Mononuclear cell (primary cell): ENCODE measurements at places on chromosomes 3 and 15. TPM values are rescaled to one million over a fixed set of nuclear protein-coding genes. Genes with fewer than 3 reads are reported as not detected.

Gene PLSCR2
- not detected for total RNA-seq

Gene GLDN
- total RNA-seq, result 0.10 TPM

Gene ZDHHC23
- 6.8 TPM for total RNA-seq

Gene GOLGA8G
- not detected for total RNA-seq

Gene CPA3
- total RNA-seq, result 1.2 TPM

Gene ANKRD34C
- not detected for total RNA-seq

Gene SACM1L
- total RNA-seq, result 42.7 TPM

Gene AGBL1
- under 0.01 TPM for total RNA-seq

Gene GPR15
- 40.1 TPM for total RNA-seq

Gene LINGO1
- not detected for total RNA-seq

Gene GP5
- 3.8 TPM for total RNA-seq

Gene SPTSSB
- total RNA-seq, result 0.31 TPM

Gene POLQ
- 0.42 TPM for total RNA-seq

Gene SMARCC1
- 57.0 TPM for total RNA-seq

Gene IL12A
- 4.1 TPM for total RNA-seq
